ENCODE measurements at places on chromosomes 3 and 15.

DNA sequence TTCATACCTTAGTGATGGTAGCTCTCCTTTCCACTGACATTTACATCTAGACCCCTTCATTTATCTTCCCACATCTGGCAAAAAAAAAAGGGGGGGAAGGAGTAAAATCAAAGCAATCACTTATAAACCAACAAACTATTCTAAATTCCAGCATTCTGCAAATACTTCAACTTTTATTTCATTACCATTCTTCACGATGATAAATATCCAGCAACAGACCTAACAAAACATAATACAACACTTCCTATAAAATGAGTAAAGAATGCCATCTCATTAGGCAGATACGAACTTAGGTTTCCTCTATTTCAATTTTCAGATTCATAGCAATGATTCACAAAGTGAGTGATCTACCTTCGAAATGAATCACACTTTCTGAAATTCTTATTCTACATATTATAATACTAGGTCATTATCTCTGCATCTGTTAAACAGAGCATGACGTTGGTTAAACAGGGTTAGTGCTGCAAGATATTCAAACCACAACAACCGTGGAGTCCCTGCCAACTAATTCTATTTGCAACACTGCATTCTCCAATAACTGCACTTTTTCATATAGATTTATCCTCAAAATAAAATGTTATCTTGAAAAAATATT is at the start of gene LRRFIP2:
Gene LRRFIP2 (minus strand): TSS at position 51 of the 595 bp plus-strand sequence. CDS start 25,599 bp downstream, outside the sequence.
- no peak for DNase-seq

GRCh38 chr15:69609176-69609575 is 156.6 kb downstream of the RPLP1 start:
- DNase-seq: no peak

DNA sequence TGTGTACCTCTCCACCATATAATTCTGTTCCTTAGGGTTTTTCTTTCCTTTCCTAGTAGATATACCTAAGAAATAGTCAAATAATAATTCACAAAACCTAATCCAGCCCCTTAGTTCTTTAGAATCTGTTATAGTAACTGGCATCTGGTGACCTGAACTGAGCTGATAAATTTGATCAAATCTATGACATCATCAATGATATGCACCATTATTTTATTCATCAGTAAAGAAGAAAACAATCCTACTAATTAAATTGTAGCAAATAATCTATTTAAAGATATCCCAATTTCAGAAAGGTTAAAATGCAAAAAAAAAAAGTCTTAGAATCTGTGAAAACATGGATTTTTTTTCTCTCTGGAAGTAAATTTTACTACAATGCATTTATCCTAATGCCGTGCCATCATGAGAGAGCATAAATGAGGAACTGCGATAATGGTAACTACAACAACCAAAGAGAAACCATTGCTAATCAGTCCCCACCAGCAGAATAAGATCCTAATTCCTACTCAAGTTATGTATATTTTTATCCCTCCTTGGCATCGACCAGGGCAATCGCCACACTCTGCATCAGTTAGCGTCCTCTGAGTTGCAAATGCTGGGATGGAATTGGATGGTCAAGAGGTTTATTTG is 6.6 kb upstream of the MNS1 start:
- DNase-seq: no peak

DNA sequence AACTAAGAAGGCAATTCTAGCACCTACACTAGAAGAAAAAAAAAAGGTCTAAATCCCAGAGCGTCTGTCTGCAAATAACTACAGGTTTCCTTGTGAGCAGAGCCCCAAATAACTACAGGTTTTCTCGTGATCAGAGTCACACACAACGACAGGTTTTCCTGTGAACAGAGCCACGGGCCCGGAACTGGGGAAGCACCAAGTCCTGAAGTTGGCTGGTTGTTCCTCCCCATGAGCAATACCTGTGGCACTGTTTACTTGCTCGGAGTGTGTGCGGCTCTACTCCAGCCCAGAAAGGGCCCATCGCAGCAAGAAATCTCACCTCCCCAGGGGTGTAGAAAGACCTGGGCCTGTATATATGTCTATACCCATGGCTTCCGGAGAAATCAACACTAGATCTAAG is 644 bp upstream of the MASP1 start:
- DNase-seq: no peak

DNA sequence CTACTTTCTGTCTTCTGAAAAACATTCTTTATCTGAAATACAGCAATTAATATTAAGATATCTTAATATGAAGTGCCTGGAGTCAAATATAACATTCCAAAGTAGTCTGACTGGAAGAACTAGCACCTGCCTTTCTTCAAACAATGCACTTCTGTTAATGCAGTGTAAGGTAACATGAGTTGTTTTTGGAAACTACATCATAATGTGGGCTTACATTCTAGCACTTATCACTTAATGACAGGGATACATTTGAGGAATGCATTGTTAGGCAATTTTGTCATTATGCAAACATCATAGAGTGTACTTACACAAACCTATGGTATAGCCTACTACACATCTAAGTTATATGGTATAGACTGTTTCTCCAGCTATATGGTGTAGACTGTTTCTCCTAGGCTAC is 49.2 kb downstream of the SLC15A2 start:
- DNase-seq: no peak

GRCh38 chr3:31670136-31670535 is 137.4 kb downstream of the STT3B start:
- DNase-seq: no peak

DNA sequence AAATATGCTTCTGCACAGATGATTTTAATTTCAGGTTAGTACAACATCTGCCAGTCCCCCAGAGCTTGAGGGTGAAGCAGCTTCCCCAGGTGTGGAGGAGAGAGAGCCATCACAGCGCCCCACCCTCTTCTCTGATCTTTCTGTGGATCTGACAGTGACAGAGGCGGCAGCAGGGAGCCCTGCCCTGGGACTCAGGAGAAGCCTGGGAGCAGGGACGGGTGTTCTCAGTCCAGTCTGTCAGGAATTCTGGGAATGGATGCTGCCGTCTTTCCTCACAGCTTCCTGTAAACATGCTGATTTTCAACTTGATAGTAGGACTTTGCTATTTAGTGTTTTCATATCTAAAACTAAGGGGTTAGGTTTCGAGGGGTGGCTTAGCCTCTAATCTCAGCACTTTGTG is 11.4 kb upstream of the RAB8B start:
- DNase-seq: no peak

GRCh38 chr3:187967993-187968392 is 186.0 kb upstream of the LPP start:
- no peak for DNase-seq

DNA sequence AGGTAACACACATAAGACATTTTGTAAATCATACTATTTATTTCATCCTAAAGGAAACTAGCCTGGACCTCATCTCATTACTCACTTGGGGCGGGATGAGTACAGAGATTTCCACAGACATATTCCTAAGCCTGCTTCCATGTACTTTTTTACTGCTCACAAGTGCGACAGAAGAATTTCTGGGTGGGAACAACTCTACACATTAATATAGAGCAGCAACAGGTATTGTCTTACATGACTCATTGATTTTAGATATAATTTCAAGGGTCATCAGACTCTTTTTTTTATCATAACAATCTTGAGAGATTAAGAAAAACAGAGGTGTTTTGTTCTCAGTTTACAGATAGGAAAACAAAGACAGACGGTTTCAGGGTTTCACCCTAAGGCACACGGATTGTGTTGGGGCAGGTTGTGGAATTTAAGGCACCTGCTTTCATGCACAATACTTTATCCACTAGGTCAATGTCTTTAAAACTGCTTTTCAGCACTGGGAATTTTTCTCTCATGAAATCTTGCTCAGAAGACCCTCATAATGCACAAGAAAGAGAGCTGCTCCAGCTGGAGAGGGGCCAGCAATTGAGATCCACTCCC is 186.7 kb upstream of the CDIN1 start:
- no peak for DNase-seq

DNA sequence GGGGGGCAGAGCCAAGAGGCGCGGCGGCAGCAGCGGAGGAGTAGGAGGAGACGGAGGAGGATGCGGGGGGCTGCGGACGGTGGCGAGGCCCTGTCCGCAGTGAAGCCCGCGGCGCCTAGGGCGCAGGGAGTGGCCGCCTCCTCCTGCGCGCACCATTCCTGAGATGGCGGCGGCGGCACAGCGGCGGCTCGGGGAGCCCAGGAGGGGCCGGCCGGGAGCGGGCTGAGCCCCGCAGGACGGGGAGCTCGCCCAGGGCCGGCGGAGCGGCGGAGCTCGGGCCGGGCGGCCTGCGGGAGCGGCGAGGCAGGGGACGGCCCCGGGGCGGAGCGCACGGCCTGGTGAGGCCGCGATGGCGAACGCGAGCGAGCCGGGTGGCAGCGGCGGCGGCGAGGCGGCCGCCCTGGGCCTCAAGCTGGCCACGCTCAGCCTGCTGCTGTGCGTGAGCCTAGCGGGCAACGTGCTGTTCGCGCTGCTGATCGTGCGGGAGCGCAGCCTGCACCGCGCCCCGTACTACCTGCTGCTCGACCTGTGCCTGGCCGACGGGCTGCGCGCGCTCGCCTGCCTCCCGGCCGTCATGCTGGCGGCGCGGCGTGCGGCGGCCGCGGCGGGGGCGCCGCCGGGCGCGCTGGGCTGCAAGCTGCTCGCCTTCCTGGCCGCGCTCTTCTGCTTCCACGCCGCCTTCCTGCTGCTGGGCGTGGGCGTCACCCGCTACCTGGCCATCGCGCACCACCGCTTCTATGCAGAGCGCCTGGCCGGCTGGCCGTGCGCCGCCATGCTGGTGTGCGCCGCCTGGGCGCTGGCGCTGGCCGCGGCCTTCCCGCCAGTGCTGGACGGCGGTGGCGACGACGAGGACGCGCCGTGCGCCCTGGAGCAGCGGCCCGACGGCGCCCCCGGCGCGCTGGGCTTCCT is at the start of gene GPR27:
Gene GPR27 (plus strand): TSS at position 155 of the 909 bp plus-strand sequence. CDS start 195 bp downstream, at position 350.
- DNase-seq: no peak

DNA sequence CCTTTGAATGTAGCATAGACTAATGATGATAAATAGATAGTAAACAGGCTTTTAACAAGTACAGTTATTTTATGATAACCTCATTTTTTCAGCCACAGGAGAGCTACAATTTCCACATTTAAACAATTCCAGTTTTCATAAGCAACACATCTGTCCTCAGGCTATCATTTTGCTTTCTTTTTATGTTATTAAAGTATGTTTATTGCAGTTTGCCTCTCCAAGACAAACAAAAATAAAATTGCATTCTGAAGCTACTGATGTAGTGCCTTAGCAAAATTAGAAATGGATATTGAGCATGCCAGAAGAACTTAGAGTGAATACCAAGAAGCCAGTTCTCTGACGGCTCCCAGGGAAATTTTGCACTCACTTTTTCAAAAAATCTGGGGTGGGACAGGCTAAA is 140.6 kb upstream of the ABHD17C start:
- no peak for DNase-seq

GRCh38 chr3:191141728-191142127 is 57.3 kb upstream of the OSTN start:
- no peak for DNase-seq

DNA sequence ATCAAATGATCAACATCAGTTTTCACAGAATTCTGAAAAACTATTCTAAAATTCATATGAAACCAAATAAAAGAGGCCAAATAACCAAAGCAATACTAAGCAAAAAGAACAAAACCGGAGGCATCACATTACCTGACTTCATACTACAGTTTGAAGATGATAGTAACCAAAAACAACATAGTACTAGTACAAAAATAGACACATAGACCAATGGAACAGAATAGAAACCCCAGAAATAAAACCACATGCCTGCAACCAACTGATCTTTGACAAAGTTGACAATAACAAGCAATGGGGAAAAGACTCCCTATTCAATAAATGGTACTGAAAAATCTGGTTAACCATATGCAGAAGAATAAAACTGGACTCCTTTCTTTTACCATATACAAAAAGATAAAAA is 75.7 kb upstream of the FXR1 start:
- DNase-seq: no peak

DNA sequence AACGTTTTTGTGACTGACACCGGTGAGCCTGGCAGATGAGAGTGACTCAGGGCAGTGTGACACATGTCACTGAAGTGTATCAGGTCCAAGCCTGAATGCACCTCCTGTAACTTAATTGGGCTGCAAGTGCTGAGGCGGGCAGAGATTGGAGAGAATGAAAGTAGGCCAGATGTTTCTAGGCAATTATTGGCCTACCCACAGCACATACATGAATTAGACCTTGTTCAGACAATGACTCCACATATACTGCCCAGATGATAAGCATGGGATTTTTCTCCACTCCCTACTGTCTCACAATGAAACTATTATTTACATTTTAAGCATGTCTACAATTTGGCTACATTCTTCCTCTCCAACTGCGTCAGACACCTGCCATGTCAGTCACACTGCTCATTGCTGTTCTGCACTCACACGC is 187.3 kb upstream of the ZNF385D start:
- no peak for DNase-seq

DNA sequence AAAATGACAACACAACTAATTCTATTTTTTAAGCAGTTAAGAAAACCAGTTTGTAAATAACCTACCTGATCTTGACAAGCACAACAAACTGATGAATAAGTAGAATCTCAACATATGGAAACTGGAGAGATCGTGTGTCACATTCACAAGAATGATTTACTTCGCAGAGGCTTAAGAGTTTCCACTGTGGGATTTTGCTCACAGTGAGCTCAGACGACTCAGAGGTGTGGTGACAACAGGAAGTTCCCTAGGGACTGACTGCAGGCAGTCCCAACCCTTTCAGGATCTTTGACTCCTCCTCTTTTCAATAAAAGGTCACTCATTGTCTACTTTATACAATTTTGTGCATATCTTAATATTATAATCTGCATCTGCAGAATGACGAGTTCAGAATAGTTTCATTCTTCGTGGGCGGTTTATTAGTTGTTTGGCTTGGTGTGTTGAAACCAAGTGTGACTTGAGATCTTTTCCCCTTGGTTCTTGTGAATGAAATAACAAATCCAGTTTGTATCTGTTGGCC is at the start of gene LIPH:
Gene LIPH (minus strand): TSS at position 231 of the 520 bp plus-strand sequence. CDS start 117 bp downstream, at position 114.
- no peak for DNase-seq

GRCh38 chr15:32884146-32884545 is 166.3 kb downstream of the GREM1 start:
- no peak for DNase-seq

All from right renal cortex interstitium (tissue), 3 donors.